Fibroblast of villous mesenchyme (primary cell): ENCODE measurements at places on chromosomes 4 and X.

DNA sequence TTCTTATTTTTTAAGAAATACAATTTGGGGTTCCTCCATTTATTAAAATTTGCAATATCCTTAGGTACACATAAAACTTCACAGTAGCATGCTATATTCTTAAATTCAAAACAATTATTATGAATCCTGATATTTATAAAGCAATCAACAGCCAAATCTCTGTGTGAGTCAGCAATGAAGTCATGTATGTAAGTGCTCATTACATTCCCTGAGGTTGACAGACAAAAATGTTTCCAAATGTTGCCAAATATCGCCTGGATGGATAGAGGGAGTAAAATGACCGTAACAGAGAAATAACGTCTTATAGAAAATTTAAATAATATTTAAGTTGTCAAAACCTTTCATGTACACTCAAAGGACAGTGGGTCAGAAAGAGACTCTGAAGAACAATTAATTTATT lies 220.0 kb downstream of the PCDH18 start:
- no peak for DNase-seq

- DNase-seq = no peak
Observed at GRCh38 chrX:44189116-44189515, 154.4 kb downstream of the EFHC2 start.

GRCh38 chr4:166902941-166903340 lies 331.4 kb downstream of the SPOCK3 start:
- DNase-seq = no peak

DNA sequence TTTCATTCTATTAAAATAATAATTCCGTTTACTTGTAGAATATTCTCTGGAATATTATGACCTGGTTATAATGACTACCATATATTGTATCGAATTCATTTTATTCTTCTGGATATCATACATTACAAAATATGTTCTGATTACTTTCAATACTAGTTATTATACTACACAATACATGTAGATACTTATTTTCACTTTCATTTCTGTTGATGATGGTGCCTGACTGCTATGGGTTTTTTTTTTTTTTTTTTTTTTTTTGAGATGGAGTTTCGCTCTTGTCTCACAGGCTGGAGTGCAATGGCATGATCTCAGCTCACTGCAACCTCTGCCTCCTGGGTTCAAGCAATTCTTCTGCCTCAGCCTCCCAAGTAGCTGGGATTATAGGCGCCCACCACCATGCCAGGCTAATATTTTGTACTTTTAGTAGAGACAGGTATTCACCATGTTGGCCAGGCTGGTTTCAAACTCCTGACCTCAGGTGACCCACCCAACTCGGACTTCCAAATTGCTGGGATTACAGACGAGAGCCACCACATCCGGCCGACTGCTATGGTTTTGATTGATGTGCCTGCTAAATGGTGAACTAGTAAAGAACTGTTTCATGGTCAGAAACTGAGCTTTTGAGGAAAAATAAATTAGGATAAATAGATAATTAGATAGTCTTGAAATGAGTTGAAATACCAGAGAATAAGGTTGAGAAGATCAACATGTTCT lies 39.5 kb downstream of the PCDH10 start:
- DNase-seq = no peak

DNA sequence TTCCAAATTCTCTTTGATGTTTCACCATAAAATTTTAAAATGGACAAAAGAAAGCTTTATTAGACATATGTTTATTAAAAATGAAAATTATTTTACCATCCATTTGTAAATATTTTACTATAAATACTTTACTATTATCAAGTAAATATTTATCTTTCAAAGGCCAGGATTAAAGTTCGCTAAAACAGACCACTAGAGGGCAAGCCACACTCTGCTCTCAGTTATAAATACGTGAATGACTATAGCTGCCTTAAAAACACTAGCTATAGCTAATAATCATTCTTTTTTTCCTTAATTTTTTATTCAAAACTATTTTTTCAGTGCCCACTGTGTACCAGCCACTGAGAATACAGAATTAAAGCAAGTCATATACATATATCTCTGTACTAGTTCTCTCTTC lies 38.6 kb downstream of the UNC5C start:
- DNase-seq = peak; percentile 41

DNA sequence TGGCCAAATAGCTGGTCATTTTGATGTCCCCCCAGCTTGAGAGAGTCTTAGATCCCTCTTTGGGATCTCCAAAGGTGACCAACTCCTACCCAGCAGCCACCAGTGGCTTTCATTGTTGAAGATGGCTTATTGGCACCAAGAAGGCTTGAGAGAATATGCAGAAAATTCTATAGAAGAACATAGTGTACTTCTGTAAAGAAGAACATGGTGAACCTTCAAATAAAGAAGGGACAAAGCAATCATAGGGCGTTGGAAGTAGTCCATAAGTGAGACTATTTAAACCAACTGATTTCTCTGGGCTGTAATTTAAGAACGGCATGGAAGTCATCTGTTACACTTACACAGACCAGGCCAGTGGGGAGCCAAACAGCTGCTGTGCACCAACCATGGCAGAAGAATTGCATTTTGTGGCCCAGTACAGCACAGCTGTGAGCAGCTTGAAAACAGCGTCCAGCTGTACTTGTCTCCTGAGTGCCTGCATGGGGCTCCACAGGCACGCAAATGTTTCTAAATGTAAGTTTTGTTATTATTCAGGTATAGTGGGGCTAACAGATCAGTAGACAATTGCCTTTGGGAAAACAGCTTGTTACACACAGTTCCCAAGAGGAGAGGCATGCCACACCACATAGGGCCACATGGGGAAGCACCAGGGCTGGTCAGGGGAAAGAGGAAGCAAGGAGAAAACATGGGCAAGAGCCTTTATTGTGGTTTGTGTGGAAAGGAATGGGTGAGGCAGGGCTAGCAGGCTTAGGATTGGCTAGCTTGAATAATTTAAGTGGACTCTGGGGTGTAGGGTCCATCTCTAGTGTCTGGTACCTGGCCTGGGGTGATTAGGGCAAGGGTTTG lies 125.0 kb downstream of the ARHGAP6 start:
- no peak for DNase-seq
